Psoas muscle (tissue), 8 donors: ENCODE measurements at places on chromosomes 16 and 17. TPM values are rescaled to one million over a fixed set of nuclear protein-coding genes. Genes with fewer than 3 reads are reported as not detected.

GDE1 gene
- 53.1 TPM for total RNA-seq

ACAP1 gene
- 12.2 TPM for total RNA-seq

TEKT5 gene
- not detected for total RNA-seq

CACNG3 gene
- total RNA-seq: not detected

SSTR5 gene
- total RNA-seq: not detected

ENPP7 gene
- not detected for total RNA-seq

TOM1L1 gene
- 6.5 TPM for total RNA-seq

CLEC19A gene
- not detected for total RNA-seq

UTS2R gene
- 0.15 TPM for total RNA-seq

SPNS2 gene
- total RNA-seq: 6.4 TPM

C16orf96 gene
- total RNA-seq: not detected

KRTAP3-2 gene
- total RNA-seq: not detected

KCNH6 gene
- not detected for total RNA-seq

MAPT gene
- total RNA-seq: 128 TPM

NPIPB6 gene
- 0.84 TPM for total RNA-seq

SDK2 gene
- 0.23 TPM for total RNA-seq

TSPOAP1 gene
- 4.6 TPM for total RNA-seq

CDRT15L2 gene
- total RNA-seq: not detected

TOB1 gene
- total RNA-seq: 102 TPM

NGFR gene
- 1.6 TPM for total RNA-seq

SCARF1 gene
- 5.2 TPM for total RNA-seq

GSPT1 gene
- total RNA-seq: 196 TPM

ABCC6 gene
- 0.06 TPM for total RNA-seq

GAST gene
- not detected for total RNA-seq

VWA3A gene
- not detected for total RNA-seq

STH gene
- not detected for total RNA-seq

GUCY2D gene
- not detected for total RNA-seq

GCGR gene
- not detected for total RNA-seq

ABCA8 gene
- total RNA-seq: 25.3 TPM

CTRB1 gene
- 1.2 TPM for total RNA-seq

C17orf113 gene
- 1.0 TPM for total RNA-seq

KRT14 gene
- 0.32 TPM for total RNA-seq

MYH3 gene
- 5.8 TPM for total RNA-seq

PRCD gene
- 0.18 TPM for total RNA-seq

TP53TG3F gene
- not detected for total RNA-seq

PROCA1 gene
- total RNA-seq: 0.37 TPM

CAMTA2 gene
- total RNA-seq: 48.4 TPM

TCAP gene
- 3,389 TPM for total RNA-seq

CASKIN1 gene
- total RNA-seq: 0.79 TPM

HOXB6 gene
- 0.66 TPM for total RNA-seq

AMZ2 gene
- 75.3 TPM for total RNA-seq

IRX5 gene
- 6.8 TPM for total RNA-seq

ZG16 gene
- total RNA-seq: not detected

CCL5 gene
- total RNA-seq: 1.3 TPM

GNAO1 gene
- 0.50 TPM for total RNA-seq

MAP2K6 gene
- 102 TPM for total RNA-seq

CCL4L2 gene
- not detected for total RNA-seq

SYT17 gene
- 0.58 TPM for total RNA-seq

CD300A gene
- 0.95 TPM for total RNA-seq

PPM1E gene
- 0.18 TPM for total RNA-seq

PYY gene
- total RNA-seq: not detected

CDRT15 gene
- total RNA-seq: not detected

KRTAP4-3 gene
- total RNA-seq: not detected

DHRS7C gene
- total RNA-seq: 41.8 TPM

BRIP1 gene
- 0.06 TPM for total RNA-seq
